ENCODE measurements at places on chromosomes 3 and 15.

GRCh38 chr15:82832601-82833361 lies 23.4 kb downstream of the WHAMM start:
- no peak for DNase-seq

DNA sequence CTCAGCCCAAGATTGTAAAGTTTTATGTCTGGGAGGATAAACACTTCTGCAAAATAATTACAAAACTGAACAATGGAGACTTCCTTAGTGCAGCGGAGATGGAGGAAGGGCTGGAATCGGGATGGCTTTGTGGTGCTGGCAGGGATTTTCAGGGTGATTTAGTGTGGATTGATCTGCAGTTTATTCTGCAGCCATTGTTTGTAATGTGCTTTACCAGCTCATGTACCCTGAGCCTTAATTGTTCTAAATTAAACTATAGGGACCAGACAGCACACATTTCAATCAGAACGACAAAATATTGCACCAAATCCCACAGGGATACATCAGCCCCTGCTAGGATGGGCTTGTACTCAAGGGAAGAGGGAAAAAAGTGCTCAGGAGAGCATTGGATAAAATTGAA lies 103.2 kb upstream of the ONECUT1 start:
- no peak for DNase-seq

DNA sequence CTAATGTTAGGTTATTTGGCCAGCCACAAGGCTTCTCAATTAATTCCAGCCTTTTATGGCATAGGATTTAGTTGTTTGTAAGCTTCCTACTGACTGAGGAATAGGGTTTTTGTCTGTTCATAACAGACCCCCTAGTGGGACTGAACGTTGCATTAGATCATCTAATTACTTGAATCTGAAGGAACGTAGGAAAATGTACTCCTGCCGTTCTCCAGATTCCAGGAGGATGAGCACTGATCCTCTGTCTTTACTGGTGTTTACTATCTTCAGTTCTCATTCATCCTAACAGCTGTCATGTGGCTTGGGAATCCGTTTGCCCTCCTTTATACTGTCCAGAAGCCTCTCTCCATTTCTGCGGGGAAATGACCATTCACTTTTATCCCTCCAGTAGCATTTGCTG lies 52.7 kb downstream of the RAD54L2 start:
- DNase-seq, result no peak

DNA sequence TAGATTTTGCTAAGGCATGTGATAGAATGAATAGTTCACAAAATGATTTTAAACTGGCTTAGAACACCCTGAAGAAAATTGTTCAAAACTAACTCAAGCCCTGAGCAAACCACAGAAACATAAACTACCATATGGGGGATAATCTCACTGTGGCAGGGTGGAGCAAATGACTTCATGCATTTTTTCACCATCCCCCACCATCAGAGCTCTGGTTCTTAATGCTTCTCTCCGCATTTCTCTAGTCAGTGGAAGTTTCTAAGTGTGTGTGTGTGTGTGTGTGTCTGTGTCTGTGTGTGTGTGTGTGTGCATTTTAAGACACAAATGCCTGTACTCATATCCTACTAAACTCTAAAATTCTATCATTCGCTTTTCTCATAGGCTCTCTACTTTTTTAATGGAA lies 107.1 kb upstream of the PHLDB2 start:
- DNase-seq, result no peak

- no peak for DNase-seq
Measured at GRCh38 chr3:5330152-5330810, 142.8 kb downstream of the EDEM1 start.

- DNase-seq, result no peak
Measured at GRCh38 chr3:87435926-87436620, 159.7 kb upstream of the POU1F1 start.

Data from activated CD4-positive, CD25-positive, alpha-beta regulatory T cell treated with anti-CD3 and anti-CD28 coated beads, Interleukin-2, amount 50 U/mL, for 72 hours (primary cell).